Left lobe of liver (tissue), 2 donors: ENCODE measurements at places on chromosomes 5 and 9. TPM values are rescaled to one million over a fixed set of nuclear protein-coding genes. Genes with fewer than 3 reads are reported as not detected.

GRCh38 chr5:77103457-77103856 is 16.4 kb upstream of the ZBED3 start:
- DNase-seq: peak; percentile 57

DNA sequence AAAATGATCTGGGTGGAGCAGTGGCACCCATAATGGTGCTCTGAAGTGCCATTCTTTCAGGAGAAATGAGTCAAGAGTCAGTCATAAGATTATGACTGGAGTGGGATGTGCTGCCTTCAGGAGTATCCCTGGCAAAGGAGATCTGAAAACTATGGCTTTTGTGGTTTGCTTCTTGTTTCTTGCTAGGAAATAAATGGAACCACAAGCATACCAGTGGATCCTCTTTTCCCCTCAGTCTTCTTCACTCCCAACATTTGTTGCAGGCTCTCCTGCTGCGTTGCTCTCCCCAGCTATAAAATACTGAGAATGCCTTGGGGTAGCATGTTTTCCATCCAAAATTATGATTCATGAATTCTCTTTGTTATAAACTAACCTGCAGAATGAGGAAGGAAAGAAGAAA is 199.1 kb downstream of the NNT start:
- no peak for DNase-seq

- peak; percentile 45 for DNase-seq
These were observed 105.1 kb downstream of the PHF2 start for GRCh38 chr9:93681269-93682154.

Gene PKD2L2
- not detected for total RNA-seq

- DNase-seq: no peak
These were observed 37.4 kb downstream of the BOD1 start for GRCh38 chr5:173578947-173579615.

- DNase-seq: no peak
These were observed 1026.9 kb upstream of the C9orf72 start for GRCh38 chr9:28600226-28600625.

DNA sequence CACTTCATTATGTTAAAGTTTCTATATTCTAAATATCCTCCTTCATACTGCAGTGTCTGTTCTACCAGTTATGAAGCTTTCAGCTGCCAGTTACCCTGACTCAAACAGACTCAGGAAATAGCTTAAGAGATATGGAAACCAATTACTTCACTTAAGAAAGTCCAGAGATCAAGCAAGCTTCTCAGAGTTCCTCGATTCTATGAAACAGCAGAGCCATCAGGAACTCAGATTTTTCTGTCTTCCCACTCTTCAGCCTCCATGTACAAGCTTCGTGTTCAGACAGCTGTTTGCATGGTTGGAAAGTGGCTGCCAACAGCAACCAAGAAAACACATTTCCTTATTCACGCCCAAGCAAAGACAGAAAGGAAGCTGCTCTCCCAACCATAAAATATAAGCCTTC is 216.1 kb downstream of the ACTL7B start:
- no peak for DNase-seq

- DNase-seq: no peak
These were observed 933 bp upstream of the TGFBR1 start for GRCh38 chr9:99103901-99104458.

Gene ARHGEF39
- total RNA-seq: 0.40 TPM

GRCh38 chr5:142512043-142513042 is 173.5 kb downstream of the FGF1 start:
- peak; percentile 82 for DNase-seq

Gene TEX48
- total RNA-seq: not detected

- DNase-seq: no peak
These were observed 48.1 kb downstream of the KCNV2 start for GRCh38 chr9:2765250-2765880.

- no peak for DNase-seq
These were observed 89.6 kb upstream of the BNC2 start for GRCh38 chr9:16960084-16960483.

DNA sequence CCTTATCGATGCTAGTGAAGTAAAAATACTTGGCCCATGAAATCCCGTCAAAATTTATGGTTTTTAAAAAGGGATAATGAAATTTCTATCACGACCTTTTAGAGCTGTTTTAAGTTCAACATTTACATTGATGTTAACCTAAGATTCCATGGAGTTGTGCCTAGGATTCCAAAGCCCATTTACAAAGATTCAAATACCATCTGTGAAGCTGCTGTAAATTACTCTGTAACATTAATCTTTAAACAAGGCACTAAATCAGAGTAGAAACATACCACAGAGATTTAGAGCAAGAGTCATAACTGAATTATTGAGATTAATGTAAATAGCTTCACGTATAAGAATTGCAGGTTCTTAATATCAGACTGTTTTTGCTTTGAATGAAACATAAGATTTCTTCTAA is 17.7 kb downstream of the POU5F2 start:
- no peak for DNase-seq

Gene MAP1B
- total RNA-seq: 3.4 TPM

- no peak for DNase-seq
These were observed 361.9 kb upstream of the SMARCA2 start for GRCh38 chr9:1653282-1653681.

DNA sequence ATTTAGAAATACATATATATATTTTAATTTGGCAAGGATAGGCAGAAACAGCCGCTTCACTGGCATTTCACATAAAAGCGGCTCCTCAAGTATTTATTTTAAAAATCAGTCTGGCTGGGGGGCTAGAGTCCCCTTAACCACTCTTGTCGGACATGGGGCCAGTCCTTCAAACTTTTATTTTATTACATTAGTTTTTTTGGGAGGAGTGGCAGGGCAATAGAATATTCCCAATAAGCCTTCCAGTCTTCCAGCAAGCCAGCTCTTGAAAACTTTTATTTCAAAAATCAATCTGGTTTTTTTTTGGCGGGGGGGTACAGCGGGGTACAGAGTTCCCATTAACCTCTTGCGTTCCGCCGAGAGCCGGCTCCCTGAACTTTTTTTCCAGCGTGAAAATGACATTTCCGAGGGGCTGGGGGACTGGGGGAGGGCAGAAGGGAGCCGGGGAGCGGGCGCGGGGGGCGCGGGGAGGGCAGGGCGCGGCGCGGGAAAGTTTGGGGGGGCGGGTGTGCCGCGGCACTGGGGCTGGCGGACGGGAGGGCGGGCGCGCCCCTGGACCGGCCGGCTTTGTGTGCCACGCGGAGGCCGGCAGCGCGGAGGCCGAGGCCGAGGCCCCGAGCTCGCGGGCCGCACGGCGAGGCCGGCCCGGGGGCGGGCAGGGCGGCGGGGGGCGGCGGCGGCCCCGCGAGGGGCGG is 504 bp upstream of the ZNF618 start:
- DNase-seq: no peak

- no peak for DNase-seq
These were observed 798.8 kb downstream of the CDH18 start for GRCh38 chr5:19189176-19189575.

Gene HAPLN1
- not detected for total RNA-seq

DNA sequence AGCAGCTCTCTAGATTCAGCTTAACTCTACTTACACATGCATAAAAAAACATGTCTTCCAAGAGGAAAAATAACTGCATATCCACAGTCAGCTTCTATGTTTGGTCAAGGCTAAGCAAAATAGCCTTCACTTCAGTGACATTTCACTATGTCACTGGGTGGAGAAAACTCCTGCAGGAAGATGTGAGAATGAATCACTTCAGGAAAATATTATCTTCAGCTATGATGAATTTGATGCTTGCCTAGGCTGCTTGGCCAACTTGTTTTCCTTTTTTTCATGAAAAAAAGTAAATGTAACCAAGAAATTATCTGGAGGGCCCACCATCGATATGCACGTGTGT is 143.0 kb upstream of the ZNF608 start:
- DNase-seq: no peak

GRCh38 chr5:98556712-98557111 is 216.8 kb upstream of the RGMB start:
- DNase-seq: no peak
